ENCODE measurements at places on chromosomes 11 and 22.

DNA sequence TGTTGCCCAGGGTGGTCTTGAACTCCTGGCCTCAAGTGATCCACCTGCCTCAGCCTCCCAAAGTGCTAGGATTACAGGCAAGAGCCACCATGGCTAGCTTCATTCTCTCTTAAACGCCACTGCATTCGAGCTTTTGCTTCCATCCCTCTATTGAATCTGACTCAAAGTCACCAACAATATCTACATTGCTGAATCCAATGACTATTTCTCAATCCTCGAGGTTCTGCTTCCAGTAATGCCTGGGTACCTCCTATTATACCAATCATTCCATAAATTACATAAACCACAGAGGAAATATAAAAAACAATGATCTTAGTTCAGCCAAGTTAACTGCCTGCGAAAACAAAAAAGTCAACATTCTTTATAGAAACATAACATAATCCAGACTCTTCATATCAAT, 11.9 kb upstream of the NXF1 start:
- peak; percentile 11 for DNase-seq

DNA sequence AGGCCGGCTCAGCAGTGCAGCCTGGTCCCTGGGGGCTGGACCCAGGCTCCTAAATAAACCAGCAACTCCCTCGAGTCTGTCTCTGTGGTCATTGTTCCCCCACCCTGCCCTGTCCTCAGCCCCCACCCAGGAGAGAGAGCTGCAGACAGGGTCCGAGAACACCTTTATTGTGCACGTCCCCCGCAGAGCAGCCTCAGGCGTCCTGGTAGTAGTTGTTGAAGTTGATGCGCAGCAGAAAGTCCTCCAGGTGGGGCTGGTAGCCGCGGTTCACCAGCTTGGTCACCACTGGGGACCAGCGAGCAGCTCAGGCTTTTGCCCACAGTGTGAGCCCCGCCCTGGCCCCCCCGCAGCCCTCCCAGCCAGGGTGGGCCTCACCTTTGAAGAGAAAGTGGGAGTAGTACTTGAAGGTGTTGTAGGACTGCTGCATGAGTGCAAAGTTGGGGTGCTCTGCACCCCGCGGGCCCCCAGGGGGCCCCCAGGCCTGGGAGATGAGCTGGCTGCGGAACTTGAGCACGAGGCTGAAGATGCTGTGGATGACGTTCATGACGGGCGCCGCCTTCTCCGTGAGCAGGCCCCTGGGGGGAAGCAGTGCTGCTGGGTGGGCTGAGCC, 16.8 kb downstream of the SELENOO start:
- no peak for DNase-seq

DNA sequence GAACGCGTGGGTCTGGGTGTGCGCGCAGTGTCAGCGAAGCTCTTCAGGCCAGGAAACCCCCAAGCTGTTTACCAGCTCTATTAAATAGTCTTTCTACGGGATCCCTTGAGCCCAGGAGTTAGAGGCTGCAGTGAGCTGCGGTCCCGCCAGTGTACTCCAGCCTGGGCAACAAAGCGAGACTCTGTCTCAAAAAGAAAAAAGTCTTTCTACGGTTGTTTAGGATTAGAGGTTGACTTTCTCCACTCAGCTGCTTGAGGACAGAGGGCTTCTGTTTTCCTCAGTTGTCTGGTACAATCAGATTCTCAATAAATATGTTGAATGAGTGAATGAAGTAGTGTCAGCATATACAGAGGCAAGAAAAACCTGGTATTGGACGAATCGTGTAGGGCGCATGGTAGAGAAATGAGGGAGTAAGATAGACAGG, 619 bp downstream of the SART1 start:
- DNase-seq, result no peak

- DNase-seq, result peak; percentile 59
Observed at GRCh38 chr22:46262449-46263215, 511 bp downstream of the PKDREJ start.

DNA sequence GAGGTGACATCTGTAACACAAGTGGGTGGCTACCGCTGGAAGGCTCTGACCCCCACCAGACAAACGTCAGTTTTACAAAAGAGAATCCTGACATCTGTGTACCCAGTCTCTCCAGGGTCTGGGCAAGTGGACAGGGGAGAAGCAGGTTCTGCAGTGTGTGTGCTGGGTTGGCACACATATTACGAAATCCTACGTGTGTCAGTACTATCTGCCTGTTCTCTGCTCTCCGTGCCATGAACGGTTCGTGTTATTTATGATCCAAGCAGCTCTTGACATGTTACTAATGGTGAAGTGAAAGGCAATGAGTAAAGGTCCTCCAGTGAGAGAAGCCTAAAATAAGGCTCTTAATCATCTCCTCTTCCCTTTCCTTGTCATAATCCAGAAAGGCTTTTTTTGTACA, 201.5 kb upstream of the MTMR2 start:
- DNase-seq, result no peak
